ENCODE measurements at places on chromosomes 7 and 10.

GRCh38 chr7:17392846-17393245, 94.4 kb downstream of the AHR start:
- no peak for DNase-seq

DNA sequence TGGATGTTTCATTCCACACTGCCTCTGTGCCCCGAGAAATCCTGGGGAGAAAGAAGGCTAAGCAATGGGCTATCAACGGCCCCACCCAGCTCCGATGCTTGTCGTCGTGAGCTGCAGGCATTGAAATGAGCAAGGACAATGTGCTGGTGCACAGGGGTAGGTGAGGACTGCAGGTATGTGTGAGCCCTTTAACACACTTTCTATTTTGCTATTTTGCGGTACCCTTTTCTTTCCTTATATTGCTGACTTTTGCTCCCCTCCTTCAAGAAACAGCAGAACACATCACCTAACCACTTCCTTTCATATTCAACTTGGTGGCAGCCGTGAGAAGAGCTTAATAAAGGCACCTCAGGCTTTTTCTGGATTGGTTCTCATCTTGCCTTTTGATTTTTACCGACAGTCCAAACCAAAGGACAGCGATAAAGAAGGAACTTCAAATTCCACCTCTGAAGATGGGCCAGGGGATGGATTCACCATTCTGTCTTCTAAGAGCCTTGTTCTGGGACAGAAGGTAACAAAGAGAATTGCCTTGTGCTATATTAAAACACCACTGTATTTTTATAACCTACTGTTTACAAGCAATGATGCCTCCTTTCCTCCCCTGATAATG, 39.2 kb downstream of the AIFM2 start:
- no peak for DNase-seq

DNA sequence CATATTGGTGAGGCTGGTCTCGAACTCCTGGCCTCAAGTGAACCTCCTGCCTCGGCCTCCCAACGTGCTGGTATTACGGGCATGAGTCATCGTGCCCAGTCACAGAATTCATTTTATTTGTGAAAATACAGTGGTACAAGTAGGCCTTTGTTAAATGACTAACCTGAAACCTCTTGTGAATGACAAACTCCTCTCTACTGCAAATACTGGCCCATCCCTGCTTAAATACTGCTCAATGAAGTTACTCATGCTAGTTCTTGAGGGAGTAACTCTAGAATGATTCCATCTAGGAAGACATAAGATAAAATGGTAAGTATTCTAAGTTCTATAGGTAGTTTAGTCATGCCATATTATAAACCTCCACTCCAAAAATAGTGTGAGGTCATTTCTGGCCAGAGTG, 80.7 kb downstream of the UBE2H start:
- no peak for DNase-seq

DNA sequence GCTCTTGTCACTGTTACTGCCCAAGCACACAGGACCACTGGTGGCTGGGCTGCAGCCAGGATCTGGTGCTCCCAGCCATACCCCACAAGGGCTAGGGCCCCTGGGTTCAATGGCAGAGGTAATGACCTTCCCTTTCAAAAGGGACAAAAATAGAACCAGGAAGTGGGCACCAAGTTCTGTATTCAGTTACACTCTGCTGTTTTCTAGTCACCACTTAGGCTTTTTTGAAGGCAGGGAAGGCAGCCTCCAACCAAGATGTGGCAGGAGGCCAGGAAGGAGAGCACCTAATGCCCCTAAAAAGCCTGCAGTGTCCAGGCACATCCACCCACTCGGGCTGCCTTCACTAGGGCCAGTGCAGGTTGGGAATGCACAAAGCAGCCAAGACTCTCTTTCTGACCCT, 47.8 kb downstream of the NOD1 start:
- DNase-seq = no peak

- no peak for DNase-seq
Measured at GRCh38 chr7:120168066-120168465, 104.9 kb upstream of the KCND2 start.

GRCh38 chr10:110609605-110610004, 34.5 kb upstream of the RBM20 start:
- no peak for DNase-seq

DNA sequence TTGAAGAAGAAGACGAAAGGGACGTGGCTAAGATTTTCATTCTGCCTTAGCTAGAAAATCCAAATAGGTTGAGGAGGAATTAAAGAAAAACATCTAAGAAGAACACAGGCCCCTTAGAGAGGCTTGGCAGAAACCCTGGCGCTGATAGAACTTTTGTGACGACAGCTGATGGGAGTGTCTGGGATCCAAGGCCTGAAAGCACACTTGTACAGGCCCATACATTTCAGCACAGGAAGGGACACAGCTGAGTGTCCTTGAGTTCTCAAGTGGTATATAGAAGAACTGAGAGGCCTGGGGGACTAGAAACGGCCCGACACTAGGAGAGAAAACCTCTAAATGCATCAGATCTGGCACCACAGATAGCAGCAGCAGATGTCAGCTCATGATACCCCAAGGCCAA, 39.5 kb downstream of the PRPS1L1 start:
- no peak for DNase-seq

- no peak for DNase-seq
Measured at GRCh38 chr10:77648472-77648871, 10.9 kb upstream of the KCNMA1 start.

- no peak for DNase-seq
Measured at GRCh38 chr10:59138052-59138451, 38.4 kb upstream of the PHYHIPL start.

DNA sequence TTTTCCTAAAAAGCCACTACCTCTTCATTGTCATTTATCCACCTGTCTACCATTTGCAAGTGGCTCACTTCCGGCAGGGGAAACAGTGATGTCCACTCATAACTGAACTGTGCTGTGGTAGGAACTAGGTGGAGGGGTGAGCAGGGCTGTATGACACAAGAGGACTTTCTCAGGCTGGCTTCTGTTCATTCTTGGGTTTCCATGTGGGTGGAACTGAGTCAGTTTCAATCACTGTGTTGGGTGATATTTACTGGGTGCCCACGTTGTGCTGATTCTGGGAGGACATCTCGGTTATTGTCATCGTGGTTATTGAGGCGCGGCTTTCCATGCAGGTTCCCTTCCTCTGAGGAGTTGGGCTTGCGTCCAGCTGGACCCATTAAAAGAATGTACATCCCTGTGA, 38.8 kb downstream of the RAMP3 start:
- no peak for DNase-seq

GRCh38 chr7:157211690-157212089, 73.0 kb downstream of the UBE3C start:
- DNase-seq = no peak

GRCh38 chr7:134897936-134898335, 88.4 kb upstream of the AGBL3 start:
- no peak for DNase-seq

DNA sequence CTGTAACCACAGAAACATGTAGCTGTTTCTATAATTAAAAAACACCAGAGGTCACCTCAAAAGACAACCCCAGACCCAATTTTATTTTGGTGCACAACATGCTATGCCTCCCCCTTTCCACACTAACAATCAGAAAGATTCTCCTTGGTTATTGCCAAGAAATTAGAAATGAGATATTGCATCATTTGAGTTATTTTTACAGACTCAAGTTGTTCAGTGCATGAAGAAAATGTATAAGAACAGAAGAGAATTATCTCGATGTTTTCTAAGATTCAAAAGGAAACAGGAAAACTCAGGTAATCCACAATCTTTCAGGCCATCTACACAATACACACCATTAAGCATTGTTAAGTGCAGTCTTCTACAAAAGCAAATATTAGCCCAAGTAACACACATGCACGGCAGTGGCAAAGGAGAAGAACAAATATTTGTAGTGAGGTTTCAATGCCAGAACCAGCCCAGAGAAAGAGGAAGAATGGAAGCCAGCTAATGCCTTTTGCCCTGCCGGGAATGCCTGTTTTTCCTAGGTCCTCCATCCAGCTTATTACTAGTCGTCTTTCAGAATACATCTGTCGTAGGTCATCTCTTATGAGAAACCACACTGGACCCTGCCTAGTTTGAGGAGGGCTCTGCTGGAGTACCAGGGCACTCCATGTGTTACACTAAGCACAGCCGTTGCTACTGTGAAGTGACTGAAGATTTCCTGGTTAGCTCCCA, 67.6 kb upstream of the C1GALT1 start:
- no peak for DNase-seq

DNA sequence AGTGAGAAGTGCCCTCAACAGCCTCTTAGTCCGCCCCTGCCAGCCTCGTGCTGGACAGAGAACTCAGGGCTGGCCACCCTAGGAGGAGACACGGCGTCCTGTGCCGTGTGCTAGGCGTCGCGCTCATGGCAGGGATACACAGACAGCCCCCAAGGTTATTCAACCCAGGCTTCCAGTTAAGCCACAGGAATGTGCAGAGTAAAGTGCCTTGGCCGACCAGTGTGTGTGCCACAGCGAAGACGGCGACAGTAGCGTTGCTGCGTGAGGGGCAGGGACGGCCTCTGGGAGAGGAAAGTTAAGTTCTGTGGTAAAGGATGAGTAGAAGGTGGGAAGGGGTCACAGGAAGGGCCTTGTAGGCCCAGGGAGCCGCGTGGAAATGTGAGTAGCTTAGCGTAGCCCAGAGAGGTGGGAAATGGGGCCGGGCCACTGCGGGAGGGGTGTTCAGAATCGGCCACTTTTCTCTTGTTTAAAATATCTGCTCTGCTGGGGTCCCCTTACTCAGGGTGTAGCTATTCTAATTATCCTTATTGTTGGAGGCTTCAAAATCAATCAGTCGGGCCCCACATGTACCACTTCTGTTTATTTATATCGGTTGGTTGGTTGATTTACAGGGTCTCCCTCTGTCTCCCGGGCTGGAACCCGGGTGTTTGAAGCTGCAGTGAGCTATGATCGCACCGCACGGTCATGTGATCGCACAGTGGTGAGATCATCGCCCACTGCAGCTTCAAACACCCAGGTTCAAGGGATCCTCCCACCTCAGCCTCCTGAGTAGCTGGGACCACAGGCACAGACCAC, 24.5 kb downstream of the TMEM120A start:
- no peak for DNase-seq

- no peak for DNase-seq
Measured at GRCh38 chr10:45655219-45655618, 17.4 kb downstream of the ZFAND4 start.

DNA sequence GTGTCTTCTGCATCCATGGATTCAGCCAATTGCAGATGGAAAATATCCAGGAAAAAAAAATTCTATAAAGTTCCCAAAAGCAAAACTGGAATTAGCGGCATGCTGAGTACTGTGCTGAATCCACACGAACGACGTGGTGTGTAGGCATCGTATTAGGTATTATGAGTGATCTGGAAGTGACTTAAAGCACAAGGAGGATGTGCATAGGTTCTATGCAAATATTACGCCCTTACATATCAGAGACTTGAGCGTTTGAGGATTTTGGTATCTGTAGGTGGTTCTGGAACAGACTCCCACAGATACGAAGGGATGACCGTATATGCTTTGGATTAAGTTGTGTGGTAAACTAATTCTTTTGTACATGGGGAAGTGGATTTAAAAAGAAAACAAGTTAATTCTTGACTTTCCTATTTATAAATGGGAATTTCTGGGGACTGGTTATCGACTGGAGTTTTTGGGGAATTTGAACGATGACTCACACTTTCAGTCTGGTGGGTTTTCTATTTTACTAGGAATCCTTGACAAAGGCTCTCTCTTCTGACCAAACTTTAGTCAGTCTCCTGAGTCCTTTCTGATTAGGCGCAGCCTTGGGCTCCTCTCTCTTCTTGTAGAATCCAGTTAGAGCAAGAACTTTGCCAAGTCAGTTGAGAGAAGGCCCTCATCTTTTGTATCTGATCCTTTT, 5.4 kb upstream of the NUB1 start:
- DNase-seq = no peak

DNA sequence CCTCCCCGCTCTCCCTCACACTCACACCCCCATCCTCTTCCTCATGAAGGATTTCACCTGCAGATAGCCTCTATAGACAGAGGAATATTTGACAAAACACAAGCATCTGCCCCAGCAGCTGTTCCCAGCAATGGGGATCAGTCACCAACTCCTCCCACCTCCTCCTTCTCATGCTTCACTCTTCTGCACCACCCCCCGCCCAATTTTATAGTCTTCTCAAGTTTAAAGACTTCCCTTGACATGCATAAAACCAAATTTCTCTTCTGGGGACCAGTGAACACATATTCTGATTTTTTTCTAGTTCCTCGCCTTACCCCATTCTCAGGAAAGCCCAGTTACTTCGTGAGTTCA, 654.4 kb downstream of the LRMDA start:
- no peak for DNase-seq

DNA sequence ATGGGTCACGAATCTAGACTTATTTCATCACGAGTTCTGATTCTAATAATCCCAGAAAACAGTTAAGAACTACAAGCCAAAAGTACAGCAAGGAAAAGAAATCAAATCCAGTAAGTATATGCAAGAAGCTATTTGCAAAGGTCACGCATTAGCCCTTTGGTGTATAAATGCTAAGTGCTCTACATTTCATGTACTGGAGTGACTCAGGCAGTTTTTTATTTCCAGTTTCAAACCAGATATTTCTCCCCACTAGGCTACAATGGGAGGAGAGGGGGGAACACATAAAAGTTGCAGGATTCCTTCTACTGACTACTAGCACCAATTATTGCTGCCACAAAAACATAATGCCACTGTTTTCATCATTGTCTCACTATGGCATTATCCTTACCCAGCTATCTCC, 148.0 kb downstream of the NRCAM start:
- no peak for DNase-seq

- no peak for DNase-seq
Measured at GRCh38 chr10:131210181-131210580, 101.3 kb downstream of the TCERG1L start.

GRCh38 chr10:114956466-114956865, 18.5 kb downstream of the TRUB1 start:
- no peak for DNase-seq

GRCh38 chr7:148982654-148983199, 45.6 kb downstream of the PDIA4 start:
- DNase-seq = no peak

- no peak for DNase-seq
Measured at GRCh38 chr7:19464241-19464640, 244.6 kb downstream of the POLR1F start.

DNA sequence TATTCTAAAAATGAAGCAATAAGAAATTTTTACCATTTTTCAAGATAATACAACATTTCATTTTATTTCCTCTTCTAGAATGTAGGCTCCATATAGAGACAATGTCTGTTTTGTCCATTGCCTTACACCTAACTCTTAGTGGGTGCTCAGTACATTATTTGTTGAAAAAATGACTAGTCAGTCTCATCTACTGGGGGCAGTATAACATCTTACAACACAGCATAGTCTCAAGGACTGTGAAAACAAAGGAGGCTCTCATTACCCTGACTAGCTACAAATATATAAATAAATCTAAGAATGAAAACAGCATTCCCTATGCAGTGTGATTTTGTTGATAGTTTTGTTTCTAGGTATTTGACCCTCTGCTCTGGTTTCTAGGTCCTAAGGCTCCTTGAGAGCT, 11.6 kb downstream of the CRPPA start:
- DNase-seq = no peak

DNA sequence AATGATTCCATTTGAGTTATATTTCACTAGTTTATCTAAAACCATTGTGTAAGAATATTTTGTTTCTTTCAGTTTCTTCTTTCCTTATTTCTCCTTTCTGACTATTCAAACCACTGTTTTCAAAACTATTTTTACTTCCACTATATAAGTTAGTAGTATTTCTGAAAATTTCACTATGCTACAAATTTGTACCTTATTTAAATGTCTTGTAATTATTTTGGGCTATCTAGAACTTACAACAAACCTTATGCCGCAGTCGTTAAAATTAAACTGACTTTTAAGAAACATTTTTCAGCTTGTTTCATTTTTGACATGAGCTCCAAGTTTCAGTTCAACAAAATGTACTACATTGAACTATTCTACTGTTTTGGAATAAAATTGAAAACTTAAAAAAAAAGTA, 1.8 kb downstream of the TFEC start:
- no peak for DNase-seq

All from activated CD4-positive, alpha-beta T cell treated with anti-CD3 and anti-CD28 coated beads, Interleukin-2, amount 50 U/mL, for 4 hours (primary cell).